ENCODE measurements at places on chromosomes 7 and 10.

DNA sequence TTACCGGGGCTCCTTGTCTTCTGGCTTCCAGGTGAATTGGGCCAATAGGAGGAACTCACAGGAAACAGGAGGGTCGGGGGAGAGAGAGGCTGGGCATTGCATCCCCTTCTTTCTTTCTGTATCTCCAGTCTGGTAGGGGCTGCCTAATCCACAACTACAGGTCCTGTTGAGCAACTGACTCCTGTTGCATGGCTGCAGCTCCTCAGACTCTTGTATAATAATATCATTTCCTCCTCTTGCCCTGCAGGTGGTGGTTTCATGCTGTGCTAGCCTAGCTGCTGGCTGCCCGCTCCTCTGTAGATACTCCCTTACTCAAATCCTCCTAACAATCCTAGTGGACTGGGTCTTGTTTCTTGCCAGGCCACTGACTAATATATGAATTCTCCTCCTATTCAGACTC lies 276.5 kb upstream of the SMIM30 start:
- no peak for DNase-seq

DNA sequence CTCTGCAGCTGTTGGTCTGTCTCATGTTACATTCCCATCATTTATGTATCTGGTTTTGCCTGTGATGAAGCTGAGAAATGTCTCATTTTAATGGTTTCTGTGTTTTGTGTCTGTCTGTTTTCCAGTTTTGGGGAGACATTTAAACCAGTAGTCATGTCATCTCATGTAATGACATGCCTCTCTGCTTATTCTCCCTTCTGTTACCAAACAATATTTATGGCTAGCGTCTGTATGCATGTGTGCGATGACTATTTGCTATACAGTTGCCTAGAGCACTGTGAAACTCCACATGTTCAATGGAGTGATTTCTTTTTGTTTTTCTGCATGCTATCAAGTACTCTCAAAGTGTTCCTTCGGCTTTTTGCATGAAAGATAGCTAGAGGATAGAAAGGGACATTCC lies 132.0 kb downstream of the ST7 start:
- DNase-seq = no peak

DNA sequence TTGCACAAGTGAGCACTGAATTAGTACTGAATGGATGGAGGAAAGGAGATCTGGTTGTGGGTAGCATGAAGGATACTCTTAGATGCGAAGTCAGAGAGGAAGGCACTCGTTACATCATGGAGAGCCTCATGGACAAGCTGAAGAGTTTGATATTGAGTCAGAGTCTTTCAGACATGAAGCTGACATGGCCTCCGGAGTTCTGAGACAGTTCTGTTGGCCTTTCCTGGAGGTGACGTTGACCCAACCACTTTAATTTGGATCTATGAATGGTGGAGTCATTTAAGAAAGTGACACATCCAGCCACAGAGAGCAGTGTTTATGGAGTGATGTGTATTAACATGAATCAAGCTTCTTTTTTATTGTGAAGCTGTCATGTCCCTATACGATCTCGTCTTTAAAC lies 286.3 kb upstream of the CDC14C start:
- no peak for DNase-seq

DNA sequence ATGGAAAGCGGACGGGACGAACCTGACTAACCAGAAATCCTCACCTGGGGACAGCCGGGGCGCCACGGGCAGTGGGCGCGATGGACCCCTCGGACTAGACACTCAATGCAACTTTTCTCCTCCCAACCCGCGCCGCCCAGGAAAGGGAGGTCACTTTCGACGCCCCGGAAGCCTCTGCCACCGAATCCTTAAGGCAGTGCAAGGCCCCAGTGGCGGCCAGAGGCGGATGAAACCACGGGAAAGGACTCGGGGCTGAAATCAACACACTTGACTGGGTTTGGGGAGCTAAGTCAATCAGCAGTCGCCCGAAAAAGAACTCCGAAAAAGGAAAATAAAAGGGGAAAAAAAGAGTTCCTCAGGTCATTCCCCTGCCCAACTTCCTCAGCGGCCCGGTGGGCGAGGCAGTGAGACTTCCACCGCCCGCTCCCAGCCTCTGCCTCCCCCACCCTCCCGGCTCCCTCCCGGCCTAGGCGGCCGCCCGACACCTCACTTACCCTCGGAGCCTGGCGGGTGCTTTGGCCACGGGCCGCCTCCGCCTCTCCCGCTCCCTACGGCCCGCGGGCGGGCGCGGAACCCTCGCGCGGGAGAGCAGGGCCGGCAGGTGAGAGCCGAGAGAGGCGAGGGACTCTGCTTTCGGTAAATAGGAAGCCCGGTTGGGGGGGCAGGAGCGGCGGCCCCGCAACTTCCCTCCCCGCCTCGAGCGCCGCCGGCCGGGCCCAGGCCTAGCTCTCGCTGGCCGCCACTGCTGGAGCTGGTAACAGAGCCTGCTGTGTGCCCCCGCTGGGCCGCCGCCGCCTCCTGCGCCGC lies 518 bp downstream of the WAPL start:
- peak; percentile 39 for DNase-seq

- DNase-seq = no peak
These were observed 45.7 kb downstream of the ATXN7L1 start for GRCh38 chr7:105830405-105831301.

Measured in stimulated activated CD4-positive, alpha-beta T cell treated with anti-CD3 and anti-CD28 coated beads, Interleukin-4, amount 100 ng/mL, for 4 hours (primary cell).